Left hindlimb (tissue), 1 donor: ENCODE measurements at places on chromosomes 1 and 21.

- DNase-seq, result no peak
Observed at GRCh38 chr1:231203259-231204057, 37.6 kb upstream of the GNPAT start.

DNA sequence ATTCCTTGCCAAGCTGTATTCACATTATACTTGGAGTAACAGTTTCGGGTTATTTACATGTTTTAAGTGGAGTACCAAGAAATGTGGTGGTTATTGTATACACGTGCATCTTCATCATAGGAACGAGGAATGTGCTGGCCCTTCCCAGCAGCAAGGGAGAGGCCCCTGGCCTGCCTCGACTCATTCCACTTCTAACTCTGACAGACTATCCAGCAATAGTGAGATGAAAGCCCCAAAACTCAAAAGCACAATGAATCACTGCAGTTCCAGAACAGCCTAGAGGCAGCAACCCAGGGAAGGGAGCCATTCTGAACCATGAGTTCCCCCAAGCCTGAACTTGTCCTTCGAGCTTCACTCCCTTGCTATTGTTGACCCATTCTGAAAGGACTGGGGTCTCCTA, 23.1 kb downstream of the FAM89A start:
- no peak for DNase-seq

GRCh38 chr1:184843732-184844495, 89.3 kb upstream of the EDEM3 start:
- DNase-seq, result no peak

- DNase-seq, result no peak
Observed at GRCh38 chr1:47229886-47230691, 1.9 kb downstream of the TAL1 start.

DNA sequence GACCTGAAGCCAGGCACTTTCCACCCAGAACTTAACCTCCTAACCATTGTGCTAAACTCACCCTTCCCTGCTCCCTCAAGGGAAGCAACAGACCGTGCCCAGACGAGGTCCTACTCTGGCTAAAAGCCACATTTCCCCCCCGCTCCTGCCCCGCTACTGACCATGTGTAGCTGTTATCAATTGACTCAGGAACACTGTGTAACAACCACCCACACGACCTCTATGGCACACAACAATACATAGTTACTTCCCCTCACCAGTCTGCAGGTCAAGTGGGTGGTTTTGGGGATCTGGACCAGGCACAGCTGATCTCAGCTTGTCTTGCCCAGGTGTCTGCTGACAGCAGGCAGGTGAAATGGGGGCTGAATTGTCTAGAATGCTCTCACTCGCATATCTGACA, 40.1 kb downstream of the CAMK2N1 start:
- DNase-seq, result no peak

GRCh38 chr1:84985365-84985764, 11.5 kb downstream of the MCOLN2 start:
- no peak for DNase-seq

GRCh38 chr1:43512681-43513080, 18.0 kb upstream of the PTPRF start:
- no peak for DNase-seq

DNA sequence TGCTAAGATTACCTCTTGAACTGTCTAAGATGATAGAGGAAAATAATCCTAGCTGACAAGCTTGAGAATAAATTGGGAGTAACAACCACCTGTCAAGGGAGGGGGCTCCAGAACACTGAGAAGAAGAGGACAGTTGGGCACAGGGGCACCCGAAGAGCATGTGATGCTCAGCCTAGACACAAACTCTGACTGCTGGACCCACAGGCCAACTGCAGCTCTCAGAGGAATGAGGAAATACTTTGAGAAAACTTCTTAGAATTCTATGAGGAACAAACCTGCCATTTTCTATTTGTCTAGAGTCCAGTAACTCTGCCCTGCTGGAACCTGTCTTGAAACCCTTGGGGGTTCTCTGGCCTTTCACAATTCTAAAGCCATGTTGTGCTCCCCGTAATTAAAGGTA, 124.1 kb upstream of the KCNK2 start:
- no peak for DNase-seq

DNA sequence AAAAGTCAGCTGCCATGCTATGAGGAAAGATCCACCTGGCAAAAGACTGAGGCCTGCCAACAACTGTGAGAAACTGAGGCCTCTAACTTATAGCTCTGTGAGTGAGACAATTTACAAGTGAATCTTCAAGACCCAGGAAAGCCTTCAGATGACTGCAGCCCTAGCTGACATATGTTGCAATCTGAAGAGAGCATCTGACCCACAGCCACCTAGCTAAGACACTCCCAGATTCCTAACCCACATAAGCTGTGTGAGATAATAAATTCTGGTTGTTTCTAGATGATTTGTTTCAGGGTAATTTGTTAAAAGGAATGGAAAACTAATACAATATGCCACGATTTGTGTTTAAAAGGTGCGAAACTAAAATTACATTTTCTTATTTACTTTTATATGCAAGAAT, 55.1 kb downstream of the HFM1 start:
- DNase-seq, result no peak

DNA sequence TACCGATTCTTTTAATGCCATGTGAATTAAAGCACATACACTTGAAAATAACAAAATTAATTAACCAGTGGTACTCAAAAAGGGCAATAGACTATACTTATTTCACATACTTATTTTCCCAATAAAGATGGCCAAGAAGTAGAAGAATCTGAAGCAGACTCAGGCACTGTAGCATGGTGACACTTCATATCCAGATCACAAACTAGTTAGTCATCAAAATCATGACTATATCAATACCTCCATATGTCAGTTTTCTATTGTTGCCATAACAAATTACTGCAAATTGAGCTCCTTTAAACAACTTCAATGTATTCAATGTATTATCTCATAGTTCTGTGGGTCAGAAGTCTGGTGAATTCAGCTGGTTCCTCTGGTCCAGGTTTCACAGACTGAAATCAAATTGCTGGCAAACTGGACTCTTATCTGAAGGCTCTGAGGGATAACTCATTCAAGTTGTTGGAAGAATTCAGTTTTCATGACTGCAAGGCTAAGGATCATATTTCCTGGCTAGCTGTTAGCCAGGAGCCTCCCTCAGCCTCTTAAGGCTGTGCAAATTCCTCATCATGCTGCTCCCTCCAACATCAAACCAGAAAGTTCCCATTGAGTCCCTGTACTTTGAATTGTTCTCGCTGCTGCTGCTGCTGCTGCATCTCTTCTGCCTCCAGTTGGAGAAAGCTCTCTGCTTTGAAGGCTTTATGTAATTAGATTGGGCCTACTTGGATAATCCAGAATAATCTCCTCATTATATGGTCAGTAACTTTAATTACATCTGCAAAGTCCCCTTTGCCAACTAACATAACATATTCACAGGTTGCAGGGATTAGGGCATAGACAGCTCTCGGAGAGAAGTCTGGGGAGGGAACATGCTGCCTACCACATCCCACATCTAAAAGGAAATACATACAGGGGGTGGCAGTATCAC, 91.5 kb downstream of the MRPL39 start:
- DNase-seq, result no peak

DNA sequence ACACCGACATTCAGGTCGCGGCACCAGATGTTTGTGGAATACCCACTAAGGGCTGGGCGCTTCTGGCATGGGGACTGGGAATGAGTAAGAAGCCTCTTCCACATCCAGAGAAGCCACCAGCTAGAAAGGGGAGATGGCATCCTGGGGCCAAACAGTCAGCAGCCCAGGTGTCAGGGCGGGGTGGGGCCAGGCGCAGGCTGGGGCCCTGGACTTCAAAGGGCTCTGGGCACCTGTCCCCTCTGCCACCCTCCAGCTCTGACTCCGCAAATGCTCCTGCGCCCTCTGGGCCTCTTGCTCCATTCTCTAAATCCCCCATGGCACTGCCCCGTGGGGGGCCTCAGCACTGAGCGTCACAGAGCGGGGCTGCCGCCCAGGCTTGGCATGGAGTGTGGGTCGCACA, 70.4 kb downstream of the MEGF6 start:
- DNase-seq, result no peak
